ENCODE measurements at places on chromosomes 3 and 15. TPM values are rescaled to one million over a fixed set of nuclear protein-coding genes. Genes with fewer than 3 reads are reported as not detected.

The SYNPR gene
- 119 TPM for total RNA-seq

DNA sequence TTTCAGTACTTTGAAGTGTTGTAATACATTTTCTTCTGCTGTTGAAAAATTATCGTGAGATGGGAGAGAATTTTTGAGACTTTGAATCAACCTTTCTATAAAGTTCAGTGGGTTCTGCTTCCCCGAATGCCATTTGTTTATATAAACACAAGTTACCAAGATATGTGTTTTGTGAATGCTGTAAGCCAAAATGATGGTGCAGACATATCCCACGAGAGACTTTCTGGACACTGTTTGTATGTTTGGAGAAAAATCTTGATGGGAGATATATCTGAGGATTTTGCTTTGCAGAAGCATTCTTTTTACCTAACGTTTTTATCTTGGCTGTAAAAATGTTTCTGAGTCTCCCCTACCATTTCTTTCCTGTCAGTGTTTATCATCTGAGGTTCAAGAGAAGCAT is 526.6 kb upstream of the ZNF717 start:
- DNase-seq = no peak

- DNase-seq = no peak
Measured at GRCh38 chr3:24933401-24933800, 438.8 kb upstream of the THRB start.

The PCBP4 gene
- 45.7 TPM for total RNA-seq

DNA sequence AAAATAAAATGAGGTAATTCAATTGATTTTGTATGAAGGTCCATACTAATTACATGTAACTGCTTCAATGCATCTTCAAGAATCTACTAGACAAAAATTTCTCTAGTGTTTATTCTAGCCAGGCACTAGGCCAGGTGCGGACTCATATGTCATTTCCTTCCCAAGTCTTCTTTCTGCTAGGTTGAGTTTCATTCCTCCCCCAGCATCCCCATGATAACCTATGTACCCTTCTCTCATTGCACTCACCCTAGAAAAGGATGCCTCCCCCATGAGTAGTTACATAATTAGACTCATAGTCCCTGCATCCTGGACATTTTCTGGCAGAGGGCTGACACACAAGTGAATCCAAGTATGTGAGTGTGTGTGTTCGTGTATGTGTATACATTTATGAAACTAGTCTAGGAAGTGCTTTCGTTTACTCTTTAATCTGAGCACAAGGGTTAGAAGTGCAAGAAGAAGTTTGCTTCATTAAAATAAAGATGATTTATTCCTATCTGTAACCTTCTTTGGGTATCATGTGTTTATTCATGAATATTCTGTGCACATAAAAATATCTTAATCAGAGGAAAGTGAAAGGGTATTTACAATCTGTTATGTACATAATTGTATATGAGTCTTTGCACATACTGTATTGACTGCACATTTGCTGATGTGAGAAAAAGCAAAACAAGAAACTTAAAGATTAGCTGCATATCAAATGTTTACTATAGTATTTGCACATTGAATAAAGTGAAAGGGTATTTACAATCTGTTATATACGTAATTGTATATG is 585.6 kb upstream of the ZNF717 start:
- DNase-seq = no peak

The ACTRT3 gene
- total RNA-seq = 3.3 TPM

DNA sequence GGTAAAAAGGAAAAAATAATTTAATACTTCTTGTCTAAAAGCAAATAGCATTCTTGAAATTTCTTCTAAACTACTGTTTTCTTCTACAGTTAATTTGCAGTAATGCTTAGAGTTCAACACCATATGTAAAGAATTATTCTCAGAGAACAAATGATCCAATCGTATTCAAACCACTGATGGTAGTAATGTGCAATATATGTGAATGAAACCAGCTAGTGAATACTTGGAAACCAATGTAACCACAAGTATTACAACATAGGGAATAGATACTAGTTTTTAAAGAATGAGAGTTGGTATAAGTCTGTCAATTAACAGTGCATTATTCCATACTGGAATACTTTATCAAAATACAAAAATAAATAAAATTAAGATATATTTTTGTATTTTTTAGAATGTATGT is 850.0 kb downstream of the DIPK2A start:
- no peak for DNase-seq

- no peak for DNase-seq
Measured at GRCh38 chr15:65192016-65192415, 6.9 kb upstream of the CLPX start.

DNA sequence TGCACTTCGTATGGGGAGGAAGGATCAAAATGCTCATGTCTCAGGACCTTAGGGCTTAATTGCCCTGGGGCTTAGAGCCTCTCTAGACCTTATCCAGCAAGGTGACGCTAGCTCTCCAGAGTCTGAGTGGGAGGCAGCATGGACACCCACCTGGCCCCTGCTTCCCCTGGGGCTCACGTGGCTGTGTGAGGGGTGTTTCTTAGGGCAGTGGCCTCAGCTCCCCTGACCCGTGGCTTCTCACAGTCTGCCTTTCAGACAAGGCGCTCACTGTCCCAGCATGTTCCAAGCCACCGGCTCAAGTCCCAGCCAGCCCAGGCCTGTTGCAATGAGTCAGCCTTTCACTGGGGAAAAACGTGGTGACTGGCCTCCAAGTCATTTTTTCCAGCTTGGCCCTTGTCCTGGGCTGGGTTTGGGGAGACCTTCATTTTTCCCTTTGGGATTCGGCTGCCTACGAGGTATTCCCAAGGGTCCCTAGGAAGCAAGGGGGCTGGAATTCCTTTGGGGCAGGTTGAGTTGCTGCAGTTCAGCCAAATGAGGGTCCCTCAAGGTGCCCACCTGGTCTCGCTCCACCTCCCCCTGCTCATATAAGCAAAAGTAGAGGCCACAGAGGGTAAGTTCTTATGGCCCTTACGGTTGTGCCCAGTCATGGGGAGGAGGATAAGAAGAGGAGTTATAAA is 15.7 kb downstream of the BHLHE40 start:
- peak; percentile 47 for DNase-seq

DNA sequence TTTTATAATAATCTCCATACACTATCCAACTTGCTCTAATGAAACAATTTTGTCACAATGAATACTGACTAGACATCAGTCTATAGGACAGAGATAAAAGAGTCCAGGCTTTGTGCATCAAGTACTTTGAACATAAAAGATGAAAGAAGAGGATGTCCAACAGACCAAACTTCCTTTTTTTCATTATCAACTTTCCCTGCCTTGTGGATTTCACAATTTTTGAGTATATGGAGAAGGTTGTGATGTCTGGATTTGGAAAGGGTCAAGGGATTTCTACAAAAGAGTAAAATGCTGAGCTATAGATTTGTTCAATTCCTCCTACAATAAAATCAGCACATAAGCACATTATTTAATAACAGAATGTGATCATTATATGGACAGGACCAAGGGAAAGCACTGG is 25.7 kb downstream of the CD47 start:
- DNase-seq = no peak

The C3orf20 gene
- not detected for total RNA-seq

DNA sequence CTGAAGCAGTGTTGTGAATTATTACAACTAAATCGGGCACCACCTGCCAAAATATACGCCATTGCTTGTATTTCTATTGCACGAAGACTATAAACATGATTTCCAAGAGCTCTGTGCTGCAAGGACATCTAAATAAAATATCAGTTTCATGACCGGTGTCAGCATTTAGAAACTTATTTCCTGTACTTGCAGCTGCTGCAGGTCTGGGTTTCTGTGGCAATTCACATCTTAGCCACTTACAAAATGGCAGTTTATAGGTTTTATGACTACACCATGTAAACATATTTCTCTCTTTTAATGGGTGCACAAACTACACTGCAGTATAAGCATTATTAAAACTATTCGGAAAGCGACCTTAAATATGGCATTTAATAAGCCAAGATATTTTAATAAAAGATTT is 359.4 kb downstream of the VPS13C start:
- DNase-seq = no peak

- no peak for DNase-seq
Measured at GRCh38 chr15:75943713-75944215, 40.1 kb downstream of the FBXO22 start.

GRCh38 chr3:64395490-64395889 is 170.2 kb upstream of the PRICKLE2 start:
- DNase-seq = no peak

The LIPC gene
- not detected for total RNA-seq
